ENCODE measurements at places on chromosomes 11 and 22. TPM values are rescaled to one million over a fixed set of nuclear protein-coding genes. Genes with fewer than 3 reads are reported as not detected.

DNA sequence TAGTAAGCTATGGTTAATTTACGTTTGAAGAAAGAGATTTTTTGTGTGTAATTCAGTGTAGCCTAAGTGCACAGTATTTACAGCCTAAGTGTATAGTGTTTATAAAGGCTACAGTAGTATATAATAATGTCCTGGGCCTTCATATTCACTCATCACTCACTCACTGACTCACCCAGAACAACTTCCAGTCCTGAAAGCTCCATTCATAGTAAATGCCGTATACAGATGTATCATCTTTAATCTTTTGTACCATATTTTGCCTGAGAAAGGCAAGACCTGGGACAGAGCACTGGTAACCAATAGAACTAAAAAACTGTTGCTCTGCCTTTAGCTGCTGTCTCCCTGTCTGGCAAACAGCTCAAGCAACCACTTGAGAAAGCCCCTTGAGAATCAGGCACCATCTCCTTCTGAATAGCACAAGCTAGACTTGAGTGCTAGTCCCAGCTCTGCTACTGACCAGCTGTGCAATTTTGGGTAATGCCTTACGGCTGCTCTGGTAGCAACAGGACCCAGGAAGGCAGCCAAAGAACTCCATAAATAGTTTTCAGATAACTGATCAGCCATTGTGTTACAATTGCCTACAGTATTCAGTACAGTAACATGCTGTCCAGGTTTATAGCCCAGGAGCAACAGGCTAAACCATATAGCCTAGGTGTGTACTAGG lies 131.3 kb downstream of the KCNC1 start:
- no peak overlapping the region for H3K27ac ChIP-seq
- H3K27me3 ChIP-seq: no peaks in the 10 kb centered on the region
- H3K4me3 ChIP-seq: no peak overlapping the region

DNA sequence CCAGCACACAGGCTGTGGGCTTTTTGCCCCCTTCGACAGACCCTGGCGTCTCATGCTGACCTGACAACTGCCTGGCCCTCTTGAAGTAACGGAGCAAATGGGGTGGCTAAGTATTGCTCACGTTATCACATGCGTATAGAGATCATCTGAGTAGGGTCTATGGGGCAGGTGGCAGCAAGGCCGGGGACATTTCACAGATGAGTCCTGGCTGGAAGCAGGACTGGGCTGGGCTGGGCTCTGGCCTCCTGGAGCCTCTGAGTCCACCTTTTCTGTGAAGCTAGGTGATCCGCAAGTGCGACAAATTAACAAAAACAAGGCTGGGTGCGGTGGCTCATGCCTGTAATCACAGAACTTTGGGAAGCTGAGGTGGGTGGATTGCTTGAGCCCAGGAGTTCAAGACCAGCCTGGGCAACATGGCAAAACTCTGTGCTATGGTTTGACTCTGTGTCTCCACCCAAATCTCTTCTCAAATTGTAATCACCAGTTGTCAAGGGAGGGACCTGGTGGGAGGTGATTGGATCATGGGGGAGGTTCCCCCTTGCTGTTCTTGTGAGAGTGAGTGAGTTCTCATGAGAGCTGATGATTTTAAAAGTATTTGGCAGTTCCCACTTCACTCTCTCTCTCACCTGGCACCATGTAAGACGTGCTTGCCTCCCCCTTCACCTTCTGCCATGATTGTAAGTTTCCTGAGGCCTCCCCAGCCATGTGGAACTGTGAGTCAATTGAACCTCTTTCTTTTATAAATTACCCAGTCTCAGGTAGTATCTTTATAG lies 122.0 kb downstream of the MPPED1 start:
- no peak for DNase-seq
- H3K4me1 ChIP-seq: no peaks in the 10 kb centered on the region
- H3K4me3 ChIP-seq: no peak overlapping the region
- H3K27me3 ChIP-seq: no peaks in the 10 kb centered on the region
- no peak overlapping the region for H3K27ac ChIP-seq

The UBASH3B gene
- 12.4 TPM for total RNA-seq

The OR52I2 gene
- total RNA-seq: not detected

Data from thyroid gland (tissue), 4 donors.